Activated CD4-positive, alpha-beta T cell treated with anti-CD3 and anti-CD28 coated beads, Interleukin-2, amount 50 U/mL, for 24 hours (primary cell): ENCODE measurements at places on chromosomes 16 and 17.

- DNase-seq: no peak
These were observed 18.3 kb upstream of the ATP2C2 start for GRCh38 chr16:84349862-84350684.

- no peak for DNase-seq
These were observed 16.6 kb downstream of the TBC1D16 start for GRCh38 chr17:80018917-80019651.

DNA sequence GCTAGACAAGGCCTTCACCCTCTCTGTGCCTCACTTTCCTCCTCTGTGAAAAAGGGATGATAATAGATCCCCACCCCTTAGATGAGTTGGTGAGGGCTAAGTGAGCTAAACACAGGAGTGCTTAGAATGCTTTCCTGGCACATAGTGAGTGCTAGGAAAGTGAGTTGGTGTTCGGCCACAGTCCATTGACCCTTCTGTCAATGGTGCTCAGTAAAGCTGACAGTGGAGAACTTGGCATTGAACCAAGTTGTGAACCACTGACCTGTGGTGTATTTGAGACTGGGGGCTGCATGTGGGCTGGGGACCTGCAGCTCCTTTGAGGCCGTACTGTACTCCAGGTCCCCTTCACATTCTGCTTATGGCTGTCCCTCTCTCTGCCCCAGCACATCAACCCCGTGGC, 4.8 kb downstream of the PLK1 start:
- no peak for DNase-seq

GRCh38 chr17:21463779-21464407, 87.7 kb downstream of the KCNJ12 start:
- DNase-seq: no peak

GRCh38 chr16:65418435-65418834, 296.6 kb upstream of the CDH11 start:
- DNase-seq: no peak

DNA sequence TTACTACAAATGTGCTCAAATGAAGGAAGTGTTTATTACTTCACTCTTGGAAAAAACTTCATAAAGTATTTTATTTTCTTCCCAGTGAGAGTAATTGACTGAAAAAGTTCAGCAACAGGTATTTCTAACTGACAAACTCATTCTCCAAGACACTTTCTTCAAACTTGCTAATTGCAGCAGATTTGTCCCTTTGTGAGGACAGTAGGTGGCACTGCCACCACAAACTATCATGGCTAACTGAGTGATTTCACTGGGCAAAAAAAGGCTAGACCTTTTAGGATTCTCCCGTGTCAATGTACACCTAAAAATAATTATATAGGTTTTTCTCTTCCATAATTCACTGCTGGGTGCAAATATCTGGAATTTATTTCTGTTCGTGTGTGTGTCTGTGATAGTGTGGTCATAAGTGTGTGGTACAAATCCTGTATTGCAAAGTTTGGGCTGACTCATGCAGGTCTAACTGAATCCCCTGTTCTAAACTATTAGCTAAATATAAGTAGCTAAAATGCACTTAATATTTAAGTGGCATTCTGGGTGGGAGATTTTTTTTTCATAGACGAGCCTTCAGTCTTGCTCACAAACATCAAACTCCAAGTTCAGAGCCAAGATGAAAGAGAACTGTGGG, 3.9 kb downstream of the HS3ST3A1 start:
- no peak for DNase-seq

GRCh38 chr16:58102665-58103392, 26.4 kb downstream of the CFAP20 start:
- no peak for DNase-seq

DNA sequence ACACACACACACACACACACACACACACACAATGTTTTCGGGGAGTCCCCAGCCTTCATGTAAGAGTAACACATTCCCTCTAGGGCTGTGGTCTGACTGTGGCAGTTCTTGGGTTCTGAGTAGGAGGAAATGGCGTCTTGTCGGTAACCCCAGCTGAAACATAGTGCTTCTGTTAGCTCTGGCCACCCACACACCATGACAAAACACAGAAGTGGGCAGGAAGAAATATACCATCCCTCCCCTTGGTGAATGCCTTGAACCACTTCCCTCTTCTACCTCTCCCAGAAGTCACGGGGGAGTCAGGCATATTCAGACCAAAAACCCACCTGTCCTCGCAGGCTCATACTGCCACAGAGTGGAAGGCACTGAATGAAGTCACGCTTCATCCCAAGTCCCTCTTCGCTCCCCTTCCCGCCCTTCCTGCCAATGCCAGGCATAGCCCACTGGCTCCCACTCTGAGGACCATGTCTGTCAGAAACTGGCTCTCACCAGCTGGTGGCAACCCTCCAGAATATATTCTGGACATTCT, 11.5 kb downstream of the SLC35B1 start:
- DNase-seq: peak; percentile 32

DNA sequence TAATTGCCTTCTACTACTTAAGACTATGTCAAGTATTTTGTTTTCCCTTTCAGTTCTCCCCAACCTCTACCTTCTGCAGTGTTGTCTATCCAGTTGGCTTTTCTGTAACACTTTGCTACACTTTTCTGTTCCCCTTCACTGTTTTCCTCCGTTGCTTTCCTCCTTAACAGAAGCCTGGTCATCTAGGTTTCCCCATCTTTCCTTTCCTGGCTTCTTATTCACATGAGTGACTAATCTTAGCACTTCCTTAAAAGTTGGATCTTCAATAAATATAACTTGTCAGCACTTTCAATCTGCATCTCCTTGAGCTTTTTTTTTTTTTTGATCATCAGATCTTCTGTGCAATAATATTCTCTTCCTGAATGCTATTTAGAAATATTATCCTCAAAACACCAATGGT, 2.8 kb upstream of the SLFN11 start:
- DNase-seq: no peak
